Activated naive CD8-positive, alpha-beta T cell treated with anti-CD3 and anti-CD28 coated beads, Interleukin-2, amount 10 ng/mL, durations not matched to agents 7 days and 5 days (primary cell): ENCODE measurements at places on chromosomes 11 and 22.

- DNase-seq: no peak
Measured at GRCh38 chr11:4589017-4589416, 4.8 kb upstream of the OR52I1 start.

GRCh38 chr11:9642894-9643293 is 21.0 kb upstream of the SWAP70 start:
- no peak for DNase-seq

GRCh38 chr11:81432333-81432732 is 1301.3 kb downstream of the FAM181B start:
- DNase-seq: no peak

GRCh38 chr22:25482868-25483639 is 81.4 kb upstream of the GRK3 start:
- no peak for DNase-seq

DNA sequence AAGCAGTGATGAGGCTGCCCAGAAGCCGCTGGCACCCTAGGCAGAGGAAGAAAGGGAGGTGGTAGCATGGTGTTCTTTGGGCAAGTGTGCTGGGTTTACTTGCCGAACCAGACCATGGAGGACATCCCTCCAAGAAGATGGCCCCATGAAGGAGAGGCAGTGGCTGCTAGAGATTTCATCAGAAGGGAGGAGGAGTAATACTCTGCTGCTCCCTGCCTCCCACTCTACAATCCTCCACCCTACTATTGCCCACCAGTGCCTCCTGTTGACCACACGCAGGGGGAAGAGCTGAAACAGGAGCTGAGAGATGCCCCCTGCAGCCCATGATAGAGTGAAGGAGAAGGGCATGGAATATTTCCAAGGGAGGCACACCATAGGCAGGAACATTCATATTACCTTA is 51.0 kb upstream of the PRSS23 start:
- no peak for DNase-seq

- no peak for DNase-seq
Measured at GRCh38 chr22:37254867-37255233, 10.8 kb upstream of the RAC2 start.

- DNase-seq: no peak
Measured at GRCh38 chr11:574632-575312, 1.5 kb upstream of the PHRF1 start.

DNA sequence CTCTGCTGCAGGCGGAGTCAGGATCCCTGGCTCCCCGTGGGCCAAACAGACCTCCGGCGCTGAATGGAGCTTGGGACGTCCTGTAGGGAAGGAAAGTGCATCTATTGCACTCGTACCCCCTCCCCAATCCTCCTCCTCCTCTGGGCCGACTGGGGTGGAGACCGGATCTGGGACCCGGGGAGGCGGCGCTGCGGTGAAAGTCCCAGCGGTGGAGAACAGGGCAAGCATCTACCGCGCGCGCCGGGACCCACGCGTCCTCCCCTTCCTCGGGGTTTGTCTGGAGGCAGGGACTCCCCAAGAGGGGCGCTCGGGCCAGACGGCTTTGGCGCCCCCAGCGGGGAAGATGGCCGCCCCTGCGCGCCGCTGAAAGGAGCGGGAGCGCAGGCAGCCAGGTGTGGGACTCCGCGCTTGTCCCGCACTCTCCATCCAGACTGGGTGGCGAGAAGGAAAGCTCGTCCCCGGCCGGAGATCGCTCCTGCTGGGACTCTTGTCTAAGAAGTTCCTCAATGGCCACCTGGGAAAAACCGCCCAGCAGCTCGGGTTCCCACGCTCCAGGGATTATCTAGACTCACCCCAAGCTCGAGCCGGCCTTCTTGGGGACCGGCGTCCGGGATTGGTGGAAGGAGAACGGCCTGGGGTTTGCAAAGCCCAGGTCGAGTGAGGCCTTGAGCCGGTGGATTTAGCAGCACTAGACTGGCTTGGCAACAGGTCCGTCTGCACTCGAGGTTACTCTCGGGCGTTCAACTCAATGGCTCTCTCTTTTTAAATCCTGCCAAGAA is 718 bp downstream of the FADS2 start:
- peak; percentile 74 for DNase-seq

DNA sequence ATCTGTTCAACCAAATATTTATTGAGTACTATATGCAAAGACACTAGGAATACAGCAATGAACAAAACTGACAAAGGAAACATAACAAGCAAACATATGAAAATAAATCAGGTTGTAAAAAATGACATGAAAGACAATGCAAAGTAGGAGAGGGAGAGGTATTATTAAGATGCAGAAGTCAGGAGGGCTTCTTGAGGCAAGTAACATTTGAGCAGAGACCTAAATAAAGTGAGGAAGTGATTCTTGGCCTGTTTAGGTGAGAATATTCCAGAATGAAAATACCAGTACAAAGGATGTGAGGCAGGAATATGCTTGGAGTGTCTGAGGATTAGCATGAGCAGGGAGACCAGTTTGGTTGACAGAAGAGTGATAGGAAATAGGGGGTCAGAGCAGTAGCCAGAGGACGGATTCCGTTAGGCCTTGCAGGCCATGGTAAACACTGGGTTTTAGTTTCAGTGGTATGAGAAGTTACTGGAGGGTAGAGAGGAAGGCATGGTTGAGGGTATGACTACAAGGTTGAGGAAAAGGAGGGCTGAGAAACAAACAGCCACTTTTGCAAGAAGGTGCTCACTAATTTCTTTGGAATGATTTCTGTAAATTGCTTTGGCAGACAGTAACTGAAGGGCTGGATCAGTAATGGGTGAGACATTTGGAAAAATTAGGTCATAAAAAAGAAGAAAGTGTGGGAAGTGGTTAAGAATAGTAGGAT is 191.9 kb downstream of the SWAP70 start:
- no peak for DNase-seq

DNA sequence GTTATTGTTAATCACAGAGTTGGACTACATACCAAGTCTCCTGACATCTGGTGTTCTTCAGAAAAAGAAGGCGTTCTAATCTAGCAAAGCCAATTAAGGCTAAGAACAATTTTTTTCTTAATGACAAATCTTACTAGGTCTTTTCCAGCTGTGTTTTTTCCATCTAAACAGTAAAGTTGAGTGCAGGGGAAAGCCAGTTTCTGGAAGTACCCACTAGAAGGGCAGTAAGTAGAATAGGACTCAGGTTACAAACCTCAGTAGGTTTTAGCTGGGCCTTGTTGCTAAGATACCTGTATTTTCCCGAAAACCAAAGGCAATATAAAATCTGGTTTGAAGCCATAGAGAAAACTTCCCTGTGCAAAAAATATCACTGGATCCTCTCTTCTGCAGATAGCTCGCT is 351.9 kb downstream of the ETS1 start:
- no peak for DNase-seq

- DNase-seq: no peak
Measured at GRCh38 chr11:12768726-12769673, 94.8 kb downstream of the TEAD1 start.

- DNase-seq: no peak
Measured at GRCh38 chr11:96237766-96238266, 105.2 kb downstream of the MAML2 start.

DNA sequence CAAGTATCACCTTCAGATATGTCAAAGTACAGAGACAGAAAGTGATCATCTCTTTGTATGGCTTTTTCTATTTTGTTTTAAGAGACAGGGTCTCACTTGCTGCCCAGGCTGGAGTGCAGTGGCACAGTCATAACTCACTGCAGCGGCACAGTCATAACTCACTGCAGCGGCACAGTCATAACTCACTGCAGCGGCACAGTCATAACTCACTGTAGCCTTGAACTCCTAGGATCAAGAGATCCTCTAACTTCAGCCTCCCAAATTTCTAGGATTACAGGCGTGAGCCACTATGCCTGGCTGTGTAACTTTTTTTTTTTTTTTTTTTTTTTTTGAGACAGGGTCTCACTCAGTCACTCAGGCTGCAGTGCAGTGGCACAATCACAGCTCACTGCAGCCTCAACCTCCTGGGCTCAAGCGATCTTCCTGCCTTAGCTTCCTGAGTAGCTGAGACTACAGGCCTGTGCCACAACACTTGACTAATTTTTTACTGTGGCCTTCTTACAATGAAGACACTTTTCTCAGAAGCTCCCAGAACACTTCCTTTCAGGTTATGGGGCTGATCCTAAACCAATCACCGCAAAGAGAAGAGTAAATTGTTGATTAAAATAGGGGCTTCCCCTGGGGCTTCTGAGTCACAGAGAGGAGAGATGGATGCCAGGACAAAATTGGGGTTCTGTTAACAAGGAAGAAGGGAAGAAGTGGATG is 9.0 kb upstream of the HIKESHI start:
- DNase-seq: no peak

GRCh38 chr11:122983438-122984185 is 2.0 kb upstream of the BSX start:
- DNase-seq: no peak

DNA sequence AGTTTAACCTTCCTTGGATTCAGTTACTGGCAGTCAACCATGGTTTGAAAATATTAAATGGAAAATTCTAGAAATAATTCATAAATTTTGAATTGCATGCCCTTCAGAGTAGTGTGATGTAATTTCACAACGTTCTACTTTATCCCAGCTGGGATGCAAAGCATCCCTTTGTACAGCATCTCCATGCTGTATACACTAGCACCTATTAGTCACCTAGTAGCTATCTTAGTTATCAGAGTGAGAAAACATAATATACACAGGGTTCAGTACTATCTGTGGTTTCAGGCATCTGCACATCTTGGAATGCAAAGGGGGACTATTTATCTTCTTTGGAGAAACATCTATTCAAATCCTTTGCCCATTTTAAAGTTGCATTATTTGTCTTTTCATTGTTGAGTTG is 30.8 kb downstream of the CBL start:
- DNase-seq: no peak

DNA sequence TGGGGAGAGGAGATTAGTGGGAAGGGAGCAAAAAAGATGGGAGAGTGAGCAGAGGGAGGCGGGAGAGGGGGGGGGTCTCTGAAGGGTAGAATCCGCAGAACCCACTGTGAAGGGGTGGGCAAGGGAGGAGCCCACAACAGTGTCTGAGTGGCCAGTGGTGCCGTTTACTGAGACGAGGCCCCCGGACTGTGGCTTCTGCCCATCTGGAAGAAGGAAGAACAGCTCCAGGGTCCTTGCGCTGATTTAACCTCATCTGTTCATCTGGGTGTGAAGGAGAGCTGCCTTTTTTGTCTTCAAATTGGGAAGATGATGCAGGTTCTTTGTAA is 45.7 kb upstream of the ANO1 start:
- no peak for DNase-seq

DNA sequence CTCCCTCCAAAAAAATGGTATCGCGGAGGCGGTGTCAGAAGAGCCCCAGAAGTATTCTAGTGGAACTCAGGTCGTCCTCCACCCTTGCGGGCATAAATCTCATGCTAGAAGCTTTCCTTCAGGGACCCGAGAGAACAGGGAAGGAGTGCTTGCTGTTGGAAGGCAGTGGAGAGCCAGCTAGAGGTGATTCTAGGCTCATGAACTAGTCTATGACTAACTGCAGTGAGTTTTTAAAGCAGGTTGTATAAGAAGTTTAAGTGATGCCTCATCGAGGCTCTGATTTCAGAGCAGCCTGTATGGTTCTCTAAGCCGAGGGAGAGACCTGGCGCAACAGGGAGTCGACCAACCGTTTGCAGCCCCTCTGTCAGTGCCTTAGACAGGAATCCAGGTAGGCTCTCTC is 85.7 kb downstream of the TBC1D22A start:
- no peak for DNase-seq

- peak; percentile 7 for DNase-seq
Measured at GRCh38 chr22:47187176-47187957, 424.9 kb downstream of the TBC1D22A start.

- DNase-seq: no peak
Measured at GRCh38 chr11:45298718-45299117, 12.6 kb upstream of the SYT13 start.

GRCh38 chr11:18715476-18715875 is 10.5 kb downstream of the IGSF22 start:
- DNase-seq: no peak

DNA sequence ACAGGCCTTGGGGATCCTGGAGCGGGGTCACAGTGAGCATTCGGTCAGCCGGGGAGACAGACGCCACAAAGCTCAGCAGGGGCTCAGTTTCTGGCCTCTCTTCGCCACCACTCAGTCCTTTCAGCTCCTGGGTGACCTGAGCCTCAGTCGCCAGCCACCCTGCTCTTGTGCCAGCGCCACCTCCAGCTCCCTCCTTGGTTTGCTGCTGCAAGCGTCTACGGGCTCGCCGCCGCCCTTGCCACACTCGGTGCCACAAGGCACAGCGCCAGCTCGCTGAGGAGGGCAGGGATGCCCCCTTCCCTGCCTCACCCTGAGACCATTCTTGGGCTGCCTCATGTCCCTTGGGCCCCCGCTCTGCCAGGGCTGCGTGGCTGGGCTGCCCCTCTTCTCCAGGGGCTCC is 1.5 kb upstream of the EEF1G start:
- DNase-seq: no peak

GRCh38 chr22:38051900-38052862 is 5.0 kb upstream of the PICK1 start:
- DNase-seq: peak; percentile 84

DNA sequence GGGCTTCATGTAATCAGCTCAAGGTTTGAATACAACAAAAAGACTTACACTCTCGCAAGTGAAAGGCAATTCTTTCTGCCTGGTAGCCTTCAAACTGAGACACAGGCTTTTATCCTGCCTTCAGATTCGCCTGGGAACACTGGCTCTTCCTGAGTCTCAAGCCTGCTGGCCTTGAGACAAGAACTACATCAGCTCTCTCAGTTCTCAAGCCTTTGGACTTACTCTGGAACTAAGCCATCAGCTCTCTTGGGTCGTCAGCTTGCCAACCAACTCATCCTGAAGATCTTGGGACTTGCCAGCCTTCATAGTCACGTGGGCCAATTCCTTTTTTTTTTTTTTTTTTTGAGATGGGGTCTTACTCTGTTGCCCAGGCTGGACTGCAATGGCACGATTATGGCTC is 35.7 kb upstream of the LRRC10B start:
- no peak for DNase-seq

DNA sequence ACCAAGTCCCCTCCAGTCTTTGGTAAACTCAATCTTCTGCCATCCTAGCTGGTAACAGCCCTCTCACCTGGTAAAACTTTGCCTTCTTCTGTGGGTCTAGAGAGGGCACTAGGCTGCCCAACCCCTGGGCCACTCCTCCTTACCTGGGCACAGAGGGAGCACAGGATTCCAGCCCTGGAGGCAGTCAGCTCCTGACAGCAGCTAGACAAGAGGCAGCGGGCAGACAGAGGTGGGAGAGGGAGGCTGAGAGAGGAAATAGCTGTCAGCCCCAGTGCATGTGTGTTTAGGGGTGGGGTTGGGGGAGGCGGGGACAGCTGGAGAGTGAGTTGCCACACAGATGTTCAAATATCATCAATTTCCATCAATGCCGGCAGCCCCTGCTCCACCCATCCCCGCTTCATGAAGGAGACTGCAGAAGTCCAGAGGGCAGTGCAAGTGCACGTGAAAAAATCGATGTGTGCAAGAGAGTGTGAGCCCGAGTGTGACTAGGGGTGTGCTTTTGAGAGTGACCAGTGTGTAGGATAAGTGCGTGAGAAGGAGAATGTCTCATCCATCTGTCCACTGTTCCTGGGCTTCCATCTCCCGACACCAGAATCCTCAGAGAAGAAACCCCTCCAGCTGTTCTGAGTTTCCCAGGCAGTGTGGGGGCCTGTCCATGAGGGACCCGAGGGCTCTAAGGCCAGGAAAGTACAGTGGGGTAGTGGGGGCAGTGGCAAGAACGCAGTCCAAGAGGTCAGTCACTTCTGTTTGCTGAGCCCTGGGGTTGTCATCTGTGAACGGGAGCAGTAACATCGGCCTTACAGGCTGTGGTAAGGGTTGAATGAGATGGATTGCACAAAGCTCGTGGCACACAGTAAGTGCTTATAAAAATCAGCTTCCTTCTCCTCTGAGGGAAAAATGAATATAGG is at the start of gene PTGDR2:
Gene PTGDR2 (minus strand): TSS at position 225 of the 908 bp plus-strand sequence. CDS start 2,228 bp downstream, outside the sequence.
- no peak for DNase-seq
